Gastrocnemius medialis (tissue), 4 donors: ENCODE measurements at places on chromosomes 11 and 22. TPM values are rescaled to one million over a fixed set of nuclear protein-coding genes. Genes with fewer than 3 reads are reported as not detected.
A peak's percentile ranks its signal among the peaks of the same experiment; 100 is the strongest.

DNA sequence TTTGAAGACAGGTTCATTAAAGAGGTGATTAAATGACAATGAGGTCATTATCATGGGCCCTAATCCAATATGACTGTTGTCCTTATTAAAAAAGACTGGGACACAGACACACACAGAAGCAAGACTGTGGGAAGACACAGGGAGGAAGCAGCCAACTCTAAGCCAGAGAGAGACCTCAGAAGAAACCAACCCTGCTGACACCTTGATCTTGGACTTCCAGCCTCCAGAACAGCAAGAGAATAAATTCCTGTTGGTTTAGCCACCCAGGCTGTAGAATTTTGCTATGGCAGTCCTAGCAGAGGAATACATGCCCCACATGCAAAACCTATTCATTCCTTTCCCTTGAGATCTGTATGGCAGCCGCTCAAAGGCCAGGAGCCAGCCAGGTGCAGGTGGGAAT lies 35.6 kb upstream of the CACNG2 start:
- H3K4me3 ChIP-seq, result no peak overlapping the region
- H3K4me1 ChIP-seq, result no peaks in the 10 kb centered on the region
- no peaks in the 10 kb centered on the region for H3K36me3 ChIP-seq
- no peak for DNase-seq

DNA sequence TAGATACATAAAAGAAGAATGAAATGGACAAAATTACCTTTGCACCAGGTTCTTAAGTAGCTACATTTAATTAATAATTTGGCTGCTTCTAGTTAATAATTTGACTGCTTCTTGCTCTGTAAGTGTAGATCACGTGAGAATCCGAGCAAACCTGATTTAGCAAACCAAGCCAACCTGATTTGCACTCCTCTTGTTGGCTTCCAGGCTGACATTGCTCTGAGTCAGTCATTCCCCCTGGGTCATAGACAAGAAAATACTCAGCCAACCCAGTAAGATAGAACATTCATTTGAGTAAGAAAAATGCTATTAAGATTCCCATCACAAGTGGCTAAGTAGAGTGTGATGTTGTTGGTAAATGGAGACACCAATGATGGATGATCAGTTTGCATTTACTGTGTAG lies 304.1 kb downstream of the C11orf87 start:
- no peaks in the 10 kb centered on the region for H3K36me3 ChIP-seq
- H3K4me3 ChIP-seq, result no peak overlapping the region
- H3K27me3 ChIP-seq, result no peaks in the 10 kb centered on the region
- no peaks in the 10 kb centered on the region for H3K4me1 ChIP-seq

DNA sequence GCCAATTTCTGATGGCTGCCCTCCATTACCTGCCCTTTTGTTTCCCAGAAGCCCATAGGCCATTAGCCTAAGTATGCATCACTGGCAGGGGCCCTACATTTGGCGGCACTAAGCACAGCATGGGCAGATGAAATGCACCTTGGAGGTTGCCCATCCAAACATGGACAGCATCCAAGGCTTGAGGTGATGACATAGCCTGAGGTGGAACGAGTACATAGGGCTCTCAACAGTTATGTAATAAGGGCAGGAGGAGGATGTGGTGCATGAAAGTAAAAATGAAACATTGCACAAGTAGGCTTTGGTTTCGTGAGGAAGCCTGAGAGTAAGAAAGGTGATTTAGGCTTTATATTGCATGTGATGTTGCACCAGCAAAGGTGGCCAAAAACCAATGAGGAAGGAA lies 148.1 kb downstream of the FAM76B start:
- H3K36me3 ChIP-seq, result no peaks in the 10 kb centered on the region
- no peaks in the 10 kb centered on the region for H3K27me3 ChIP-seq
- no peak overlapping the region for H3K27ac ChIP-seq

GRCh38 chr22:34960005-34960404 lies 106.0 kb upstream of the ISX start:
- H3K4me1 ChIP-seq, result no peaks in the 10 kb centered on the region
- no peak overlapping the region for H3K4me3 ChIP-seq
- no peaks in the 10 kb centered on the region for H3K36me3 ChIP-seq
- H3K27ac ChIP-seq, result no peak overlapping the region

DNA sequence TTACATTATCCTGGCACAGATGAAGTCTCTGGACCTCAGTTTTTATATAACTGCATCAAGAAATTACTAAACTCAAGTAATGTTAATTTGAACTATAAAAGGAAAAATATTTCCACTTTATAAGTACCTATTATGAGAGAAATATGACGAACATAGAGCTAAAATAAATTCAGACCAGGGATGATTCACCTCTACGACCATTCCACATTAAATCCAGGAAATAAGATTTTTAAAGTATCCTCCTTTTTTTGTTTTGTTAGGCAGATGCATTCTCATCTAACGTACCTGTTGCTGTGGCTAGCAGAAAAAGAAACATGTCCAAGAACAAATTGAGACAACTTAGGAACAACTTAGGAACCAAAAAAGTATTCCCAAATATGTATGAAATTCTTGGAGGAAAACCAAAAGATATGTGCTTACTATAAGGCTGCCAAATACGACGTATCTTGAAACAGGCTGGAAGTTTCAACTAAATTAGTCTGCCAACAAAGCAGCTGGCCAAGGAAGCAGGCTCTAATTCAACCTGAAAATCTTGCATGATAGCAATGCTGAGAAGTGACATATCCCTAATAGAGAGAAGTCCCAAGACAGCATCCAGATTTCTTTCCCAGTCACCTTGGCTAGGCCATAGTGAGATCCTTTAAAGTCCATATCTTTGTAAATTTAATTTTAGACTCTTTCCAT lies 15.7 kb downstream of the SPTY2D1 start:
- H3K36me3 ChIP-seq, result peaks cover 20% of the 10 kb centered on the region
- peaks cover 18% of the 10 kb centered on the region for H3K4me1 ChIP-seq
- no peak overlapping the region for H3K4me3 ChIP-seq
- peak overlapping the region; percentile 25 for H3K27ac ChIP-seq
- DNase-seq, result no peak

DNA sequence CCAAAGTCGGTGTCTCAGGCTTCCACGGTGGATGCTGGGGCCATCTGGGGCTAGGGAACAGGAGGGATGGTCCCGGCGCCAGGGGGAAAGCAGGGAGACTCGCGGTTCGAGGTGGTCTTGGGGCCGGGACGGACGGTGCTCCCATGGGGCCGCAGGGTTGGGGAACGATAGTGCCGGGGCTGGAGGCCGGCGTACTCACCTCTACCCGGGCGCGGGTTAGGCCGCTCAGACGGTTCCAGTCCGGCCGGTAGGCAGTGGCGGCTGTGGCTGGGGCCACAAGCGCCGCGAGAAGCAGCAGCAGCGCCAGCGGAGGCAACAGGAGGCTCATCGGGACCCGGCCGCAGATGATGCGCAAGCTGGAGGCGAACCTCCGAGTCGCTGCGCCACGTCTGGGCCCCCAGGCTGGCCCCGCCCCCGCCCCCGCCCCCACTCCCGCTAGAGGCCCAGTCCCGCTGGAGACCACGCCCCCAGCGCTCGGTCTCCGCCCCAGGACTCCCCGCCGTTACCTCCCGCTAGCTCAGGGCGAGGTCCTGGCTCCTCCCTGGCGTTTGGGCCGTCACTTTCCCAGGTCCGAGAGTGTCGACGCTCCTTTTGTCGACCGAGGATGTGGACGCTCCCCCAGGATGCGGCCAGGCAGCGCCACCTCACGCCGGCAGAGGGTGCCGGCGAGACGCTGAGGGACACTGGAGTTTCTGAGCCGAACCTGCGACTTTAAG lies at the start of gene SELENOM:
Gene SELENOM, minus strand, starts transcription at position 391 of the 716 bp plus-strand sequence. Its CDS starts 63 bp downstream, at position 328.
- DNase-seq, result peak; percentile 97
- H3K27me3 ChIP-seq, result no peaks in the 10 kb centered on the region
- H3K36me3 ChIP-seq, result peaks cover 5% of the 10 kb centered on the region
- peaks cover 22% of the 10 kb centered on the region for H3K4me1 ChIP-seq

- DNase-seq, result no peak
- no peaks in the 10 kb centered on the region for H3K4me1 ChIP-seq
- no peak overlapping the region for H3K27ac ChIP-seq
- H3K4me3 ChIP-seq, result no peak overlapping the region
These were observed 211.9 kb downstream of the BLID start for GRCh38 chr11:121904148-121904547.

DNA sequence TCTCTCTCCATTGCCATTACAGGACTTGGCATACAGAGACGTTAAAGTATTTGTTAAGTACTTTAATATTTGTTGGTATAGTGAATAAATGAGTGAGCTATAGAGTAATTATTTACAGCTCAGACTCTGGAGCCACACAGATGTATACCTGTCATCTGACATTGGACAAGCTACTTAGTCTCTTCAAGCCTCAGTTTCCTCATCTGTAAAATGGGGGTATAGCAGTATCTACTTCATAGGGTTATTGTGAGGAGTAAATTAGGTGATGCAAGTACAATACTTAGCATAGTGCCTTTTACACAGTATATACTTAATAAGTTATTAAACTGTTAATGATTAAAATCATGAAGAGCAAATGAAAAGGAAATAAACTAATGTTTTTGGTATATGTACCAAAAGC lies 203.2 kb downstream of the NAV2 start:
- H3K27ac ChIP-seq, result no peak overlapping the region
- H3K4me1 ChIP-seq, result no peaks in the 10 kb centered on the region
- no peak for DNase-seq
- H3K36me3 ChIP-seq, result no peaks in the 10 kb centered on the region

GRCh38 chr11:87934182-87934581 lies 241.1 kb downstream of the RAB38 start:
- no peak for DNase-seq
- no peaks in the 10 kb centered on the region for H3K27me3 ChIP-seq
- no peak overlapping the region for H3K27ac ChIP-seq
- no peaks in the 10 kb centered on the region for H3K4me1 ChIP-seq
- no peak overlapping the region for H3K4me3 ChIP-seq
- no peaks in the 10 kb centered on the region for H3K36me3 ChIP-seq

DNA sequence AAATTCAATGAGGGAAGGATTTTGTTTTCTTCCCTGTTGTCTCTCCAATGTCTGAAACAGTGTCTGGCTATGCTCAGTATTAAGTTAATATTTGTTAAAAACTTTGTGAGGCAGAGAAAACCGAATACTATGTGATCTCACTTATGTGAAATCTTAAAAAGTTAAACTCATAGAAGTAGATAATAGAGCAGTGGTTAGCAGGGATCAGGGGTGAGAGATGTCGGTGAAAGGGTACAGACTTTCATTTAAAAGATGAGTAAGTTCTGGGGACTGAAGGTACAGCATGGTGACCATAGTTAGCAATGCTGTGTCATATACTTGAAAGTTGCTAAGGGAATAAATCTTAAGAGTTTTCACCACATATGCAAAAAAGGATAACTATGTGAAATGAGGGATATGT lies 244.6 kb downstream of the AASDHPPT start:
- H3K4me1 ChIP-seq, result no peaks in the 10 kb centered on the region
- no peak for DNase-seq
- no peak overlapping the region for H3K4me3 ChIP-seq
- no peak overlapping the region for H3K27ac ChIP-seq

DNA sequence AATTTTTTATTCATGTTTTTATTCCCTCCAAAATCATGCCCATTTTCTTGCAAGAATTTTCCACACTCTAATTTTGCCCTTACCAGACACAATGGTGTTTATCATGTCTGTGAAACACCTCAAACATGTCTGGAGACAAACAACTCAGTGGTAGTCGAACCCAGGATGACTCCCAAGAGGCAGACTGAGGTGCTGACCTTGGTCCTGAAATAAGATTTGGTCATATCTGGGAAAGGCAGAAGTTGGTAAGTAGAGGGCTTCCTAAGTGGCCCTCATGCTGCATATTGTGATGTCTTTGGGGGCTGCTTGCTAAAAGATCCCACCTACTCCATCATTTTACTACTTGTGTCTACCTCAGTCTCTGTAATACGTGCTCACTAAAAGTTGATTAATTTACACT lies 369.4 kb upstream of the ISX start:
- H3K4me1 ChIP-seq, result no peaks in the 10 kb centered on the region
- H3K36me3 ChIP-seq, result no peaks in the 10 kb centered on the region
- no peak for DNase-seq
- no peak overlapping the region for H3K4me3 ChIP-seq
- no peak overlapping the region for H3K27ac ChIP-seq

DNA sequence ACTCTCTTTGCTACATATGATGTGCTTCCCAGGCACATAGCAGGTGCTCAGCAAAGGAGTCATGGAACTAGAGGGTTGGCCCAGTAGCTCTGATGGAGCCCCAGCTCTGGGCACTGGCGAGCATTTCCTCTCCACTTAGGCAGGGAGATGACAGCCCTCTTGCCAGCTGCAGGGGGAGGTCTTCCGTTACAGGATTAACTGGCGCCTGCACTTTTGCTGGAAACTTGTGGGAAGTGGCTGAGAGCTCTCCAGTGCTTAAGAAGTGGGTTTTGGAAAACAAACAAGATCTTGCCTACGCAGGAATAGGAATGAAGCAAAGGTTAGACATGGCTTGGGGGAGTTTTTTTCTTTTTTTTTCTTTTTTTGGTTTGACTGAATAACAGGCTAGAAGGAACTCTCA lies 75.5 kb downstream of the MICAL2 start:
- no peak overlapping the region for H3K27ac ChIP-seq
- H3K27me3 ChIP-seq, result no peaks in the 10 kb centered on the region
- H3K4me1 ChIP-seq, result no peaks in the 10 kb centered on the region
- H3K4me3 ChIP-seq, result no peak overlapping the region
- DNase-seq, result no peak

GRCh38 chr11:123040111-123040432 lies 21.9 kb downstream of the HSPA8 start:
- H3K4me1 ChIP-seq, result no peaks in the 10 kb centered on the region
- H3K27ac ChIP-seq, result no peak overlapping the region
- no peak overlapping the region for H3K4me3 ChIP-seq

Gene PDGFB
- total RNA-seq, result 20.0 TPM

Gene OR4D5
- not detected for total RNA-seq

Gene SAA2
- 67.5 TPM for total RNA-seq

Gene OR10G7
- not detected for total RNA-seq

Gene LRRC10B
- 0.13 TPM for total RNA-seq

Gene SYCE3
- total RNA-seq, result not detected

Gene ZBTB16
- total RNA-seq, result 231 TPM

Gene MPPED1
- total RNA-seq, result not detected

Gene PANX2
- total RNA-seq, result 0.40 TPM
